ENCODE measurements at places on chromosomes 5 and 9.

- DNase-seq, result no peak
These were observed 133.5 kb upstream of the MRPS30 start for GRCh38 chr5:44675296-44675695.

GRCh38 chr5:107601076-107601475 is 69.7 kb downstream of the EFNA5 start:
- DNase-seq, result no peak

DNA sequence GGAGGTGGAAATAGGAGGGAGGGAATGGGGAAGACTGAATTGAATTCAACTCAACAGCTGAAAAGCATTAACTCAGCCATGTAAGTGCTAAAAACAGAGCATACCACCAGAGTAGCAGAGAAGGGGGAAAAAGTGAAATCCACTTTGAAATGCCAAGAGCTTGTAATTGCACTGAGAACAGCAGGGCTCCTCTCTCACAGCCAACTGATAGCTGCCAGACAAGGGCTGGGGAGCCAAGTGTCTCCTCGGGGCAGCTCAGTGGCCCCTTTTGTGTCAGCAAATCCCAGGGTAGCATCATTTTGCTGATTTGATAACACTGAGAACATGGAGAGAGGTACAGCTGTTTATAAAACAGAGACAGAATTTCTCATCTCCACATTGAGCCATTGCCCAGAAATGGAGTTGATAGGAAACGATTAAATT is 182.5 kb downstream of the FRMD3 start:
- DNase-seq, result no peak

DNA sequence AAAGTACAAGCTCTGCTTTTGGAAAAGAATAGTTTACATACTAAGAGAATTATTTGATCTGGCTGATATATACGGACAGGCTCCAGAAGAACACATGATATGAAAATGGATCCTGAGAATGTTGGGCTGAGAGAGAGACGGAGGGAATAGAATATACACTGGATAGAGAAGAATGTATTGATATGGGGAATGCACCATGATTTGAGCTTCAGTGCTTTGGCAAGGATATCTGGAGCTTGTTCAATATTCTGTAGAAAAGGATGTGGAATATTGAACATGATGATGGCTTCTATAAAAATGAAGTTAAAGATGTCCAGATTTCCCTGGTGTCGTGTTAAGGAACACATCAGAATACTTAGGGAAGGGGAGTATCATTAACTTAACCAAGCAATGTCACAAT is 280.5 kb upstream of the VLDLR start:
- DNase-seq, result no peak

DNA sequence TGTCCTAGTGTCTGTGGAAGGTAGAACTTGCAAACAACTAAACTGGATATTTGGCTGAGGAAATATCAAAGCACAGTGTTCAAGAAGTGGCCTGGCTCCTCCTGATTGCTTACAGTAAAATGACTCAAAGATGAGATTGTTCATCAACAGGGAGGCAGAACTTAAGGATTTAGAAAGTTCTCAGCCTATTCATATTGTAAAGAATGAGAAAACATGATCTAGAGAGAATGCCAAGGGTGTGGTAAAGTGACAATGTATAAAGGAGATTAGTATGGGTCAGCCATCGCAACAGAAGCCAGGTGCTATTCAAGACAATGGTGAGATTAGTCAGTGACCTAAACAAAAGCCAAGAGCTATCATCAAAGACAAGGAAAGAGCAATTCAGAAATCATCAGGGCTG is 372.3 kb downstream of the SPOCK1 start:
- no peak for DNase-seq

GRCh38 chr9:38127271-38127839 is 58.3 kb upstream of the SHB start:
- no peak for DNase-seq

GRCh38 chr9:127166651-127167524 is 44.5 kb upstream of the ANGPTL2 start:
- no peak for DNase-seq

DNA sequence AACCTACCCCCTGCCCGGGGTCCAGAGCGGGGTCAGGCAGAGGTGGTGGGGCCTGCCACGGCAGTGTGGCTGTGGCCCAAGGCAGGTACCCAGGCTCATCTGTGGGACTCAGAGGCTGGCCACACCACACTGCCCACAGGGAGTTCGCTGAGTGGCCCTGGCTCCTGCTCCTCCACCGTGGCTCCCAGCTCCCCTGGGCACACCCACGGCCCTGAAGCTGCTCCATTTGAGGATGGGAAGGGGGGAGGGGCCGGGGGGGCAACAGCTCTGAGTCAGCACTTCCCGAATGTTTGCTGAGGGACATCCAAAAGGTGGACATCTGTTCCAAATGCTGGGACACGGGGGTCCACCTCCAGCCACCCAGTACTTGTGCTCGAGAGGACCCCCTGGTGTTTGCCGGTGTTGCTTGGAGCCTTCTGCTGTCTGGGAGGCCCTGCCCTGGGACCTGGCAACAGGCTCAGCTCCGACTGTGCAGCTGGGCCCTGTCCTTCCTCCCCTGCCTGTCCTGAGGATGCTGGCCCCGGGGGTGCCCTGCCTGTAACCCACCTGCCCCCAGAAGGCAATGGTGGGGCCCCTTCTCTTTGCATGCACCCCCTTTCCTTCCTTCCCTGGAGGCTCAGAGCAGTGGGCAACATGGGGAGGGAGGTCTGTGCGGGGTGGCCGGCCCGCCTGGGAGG is 2.5 kb upstream of the NRARP start:
- no peak for DNase-seq

DNA sequence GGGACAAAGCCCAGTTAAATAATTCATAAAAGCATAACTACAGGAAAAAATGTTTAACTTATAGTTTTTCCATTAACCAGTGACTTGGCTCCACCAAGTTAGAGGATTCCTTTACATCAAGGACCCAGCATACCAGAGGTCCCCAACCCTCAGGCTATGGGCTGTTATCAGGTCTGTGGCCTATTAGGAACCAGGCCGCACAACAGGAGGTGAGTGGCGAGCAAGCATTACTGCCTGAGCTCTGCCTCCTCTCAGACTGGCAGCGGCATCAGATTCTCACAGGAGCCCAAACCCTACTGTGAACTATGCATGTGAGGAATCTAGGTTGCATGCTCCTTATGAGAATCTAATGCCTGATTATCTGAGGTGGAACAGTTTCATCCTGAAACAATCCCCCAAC is 303.1 kb downstream of the ELAVL2 start:
- no peak for DNase-seq

- no peak for DNase-seq
These were observed 1.1 kb upstream of the FRRS1L start for GRCh38 chr9:109168170-109168569.

- no peak for DNase-seq
These were observed 174.7 kb downstream of the CACNA1B start for GRCh38 chr9:138052322-138052615.

- DNase-seq, result no peak
These were observed 23.0 kb upstream of the TMOD1 start for GRCh38 chr9:97478301-97478981.

DNA sequence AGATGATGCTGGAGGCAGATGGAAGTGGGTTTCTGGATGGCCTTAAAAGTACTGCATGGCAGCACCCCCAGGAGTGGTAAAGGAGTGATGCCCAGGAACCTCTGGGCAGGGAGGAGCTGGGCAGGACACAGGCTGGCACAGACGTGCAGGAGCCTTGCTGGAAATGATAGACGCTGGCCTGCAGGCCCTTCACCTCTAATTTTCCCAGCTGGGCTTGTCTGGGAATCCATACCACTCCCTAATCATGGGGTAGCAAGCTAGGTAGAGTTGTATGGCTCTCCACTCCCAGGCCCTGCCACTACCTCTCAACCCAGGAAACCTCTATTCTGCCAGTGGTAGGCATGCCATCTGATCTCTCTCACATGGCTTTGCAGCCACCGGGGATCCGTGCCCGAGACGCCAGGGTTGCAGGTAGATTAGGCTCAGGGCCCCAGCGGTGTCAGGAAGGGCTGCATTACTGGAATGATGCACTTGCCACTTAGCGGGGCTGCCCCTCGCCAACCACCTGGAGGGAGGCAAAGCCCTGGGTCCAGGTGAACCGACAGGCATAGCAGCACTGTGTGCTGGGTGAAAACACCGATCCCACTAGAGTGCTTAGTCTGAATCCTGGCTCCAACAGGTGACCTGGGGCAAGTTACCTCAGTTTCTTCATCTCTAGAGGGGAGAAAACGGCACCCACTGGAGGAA is 79.6 kb upstream of the SLC25A51 start:
- no peak for DNase-seq

- DNase-seq, result no peak
These were observed 401.4 kb upstream of the IRX1 start for GRCh38 chr5:3194271-3194670.

GRCh38 chr9:98326459-98327248 is 71.2 kb upstream of the TBC1D2 start:
- no peak for DNase-seq

DNA sequence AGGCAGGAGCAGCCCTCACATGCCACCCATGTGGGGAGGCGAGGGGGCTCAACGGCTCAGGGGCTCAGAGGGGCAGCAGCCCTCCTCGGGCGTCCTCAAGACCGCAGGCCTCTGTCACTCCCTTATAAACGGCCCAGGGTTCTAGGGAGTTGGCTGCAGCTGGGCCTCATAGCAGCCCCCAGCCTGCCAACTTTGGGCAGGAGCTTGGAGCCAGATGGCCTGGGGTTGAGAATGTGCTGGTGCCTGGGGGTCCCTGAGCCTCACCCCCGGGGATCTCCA is 51.0 kb upstream of the RNU6ATAC start:
- DNase-seq, result no peak

GRCh38 chr5:131252824-131253171 is 11.1 kb upstream of the CDC42SE2 start:
- no peak for DNase-seq

DNA sequence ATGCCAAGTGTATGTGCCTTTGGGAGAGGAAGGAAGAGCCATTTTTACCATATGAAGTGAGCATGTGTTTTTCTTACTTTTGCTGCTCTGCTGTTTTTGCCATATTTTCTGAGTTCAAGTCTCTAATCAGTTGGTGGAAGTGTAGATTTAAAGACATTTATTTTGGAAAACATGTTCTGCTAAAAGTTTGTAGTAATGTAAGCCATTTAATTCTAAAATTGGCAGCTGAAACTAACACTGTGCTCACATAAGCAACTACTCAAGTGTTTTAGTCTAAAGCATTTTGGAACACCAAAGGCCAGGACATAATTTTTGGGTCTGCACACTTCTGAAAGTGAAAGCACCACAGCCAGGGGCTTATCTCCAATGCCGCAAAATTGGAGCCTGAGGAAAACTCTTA is 363.4 kb upstream of the ZNF608 start:
- DNase-seq, result no peak

GRCh38 chr9:14153310-14153720 is 160.6 kb downstream of the NFIB start:
- DNase-seq, result no peak

DNA sequence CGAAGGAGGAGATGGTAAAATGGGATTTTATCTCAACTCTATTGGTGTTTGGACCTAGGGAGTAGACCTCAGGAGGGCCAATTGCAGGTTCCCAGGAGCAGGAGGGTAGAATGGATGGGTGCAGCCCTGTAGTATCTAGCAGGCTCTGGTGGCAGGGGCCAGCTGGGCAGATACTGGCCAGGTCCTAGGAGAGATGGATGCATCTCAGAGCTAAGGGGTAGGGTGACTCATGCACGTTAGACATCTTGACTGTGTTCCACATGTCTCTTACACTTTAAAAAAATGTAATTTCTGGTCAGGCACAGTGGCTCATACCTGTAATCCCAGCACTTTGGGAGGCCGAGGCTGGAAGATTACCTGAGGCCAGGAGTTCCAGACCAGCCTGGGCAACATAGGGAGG is 22.4 kb downstream of the PSD2 start:
- no peak for DNase-seq

Measured in activated CD8-positive, alpha-beta memory T cell treated with anti-CD3 and anti-CD28 coated beads for 48 hours (primary cell).